SK-N-SH treated with all-trans-retinoic acid at 6 μM for 48 hours (cell line): ENCODE measurements at places on chromosomes 5 and 9.

GRCh38 chr5:149641000-149641576 is 59.8 kb downstream of the ARHGEF37 start:
- ATAC-seq = no peak

DNA sequence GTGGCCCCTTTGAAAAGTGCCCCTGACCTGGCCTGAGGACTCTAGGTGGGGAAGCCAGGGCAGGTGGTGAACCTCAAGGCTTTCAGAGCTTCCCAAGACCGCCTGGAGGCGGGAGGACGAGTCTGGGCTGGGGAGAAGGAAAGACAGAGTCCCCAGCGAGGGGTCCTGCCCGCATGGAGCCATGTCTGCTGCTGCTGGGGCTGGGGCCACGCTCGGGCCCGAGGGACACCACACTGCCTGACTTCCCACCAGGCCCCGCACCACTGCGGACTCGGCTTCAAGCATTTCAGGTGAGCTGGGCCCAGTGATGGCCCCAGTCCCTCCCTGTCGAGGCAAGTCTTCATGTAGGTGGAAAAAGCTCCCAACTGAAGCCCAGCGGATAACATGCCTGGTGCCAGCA is 62.1 kb upstream of the SARDH start:
- ATAC-seq = no peak

DNA sequence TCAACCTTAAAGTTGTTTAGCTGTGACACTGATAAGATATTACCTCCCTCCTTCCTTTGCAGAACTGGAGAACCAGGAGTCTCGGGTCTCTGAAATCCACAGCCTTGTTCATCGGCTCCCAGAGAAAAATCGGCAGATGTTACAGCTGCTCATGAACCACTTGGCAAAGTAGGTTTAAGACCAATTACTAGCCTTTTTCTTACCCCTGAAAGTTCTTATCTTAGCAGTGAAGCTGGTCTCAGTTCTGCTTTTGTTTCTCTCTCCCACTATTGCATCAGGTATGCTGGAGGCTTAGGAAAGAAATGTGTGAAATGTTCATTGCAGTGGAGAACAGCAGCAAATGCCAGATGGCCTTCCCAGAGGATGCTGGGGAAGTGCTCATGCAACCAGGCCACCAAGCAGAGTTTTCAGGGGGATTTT is 287.4 kb downstream of the ARHGAP26 start:
- no peak for ATAC-seq

DNA sequence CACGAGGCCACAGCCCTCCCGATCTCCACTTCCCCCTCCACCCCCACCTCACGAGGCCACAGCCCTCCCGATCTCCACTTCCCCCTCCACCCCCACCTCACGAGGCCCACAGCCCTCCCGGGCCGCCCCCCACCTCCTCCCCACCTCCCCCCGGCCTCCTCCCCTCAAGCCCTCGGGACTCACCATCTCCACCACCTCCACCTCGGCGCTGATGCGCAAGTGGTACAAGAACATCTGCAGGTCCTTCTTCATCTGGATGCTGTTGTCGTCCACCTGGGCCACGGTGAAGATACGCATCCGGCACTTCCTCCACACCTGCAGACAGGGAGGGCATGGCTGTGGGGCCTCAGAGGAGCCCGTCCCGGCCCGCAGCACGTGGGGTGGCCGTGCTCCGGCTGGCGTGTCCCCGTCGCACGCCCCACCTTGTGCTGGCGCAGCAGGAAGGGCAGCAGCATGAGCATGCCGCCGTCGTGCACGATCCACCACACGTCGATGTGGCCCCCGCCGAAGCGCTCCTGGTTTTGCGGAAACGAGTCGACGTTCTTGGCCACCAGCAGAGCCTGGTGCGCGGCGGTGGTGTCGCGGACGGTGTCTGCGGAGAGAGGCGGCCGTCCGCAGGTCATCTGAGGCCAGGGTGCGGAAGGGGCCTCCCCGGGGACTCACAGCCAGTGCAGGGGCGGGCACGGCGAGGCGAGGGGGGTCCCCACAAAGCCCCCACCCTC is 48.0 kb downstream of the SLC12A7 start:
- no peak for ATAC-seq

DNA sequence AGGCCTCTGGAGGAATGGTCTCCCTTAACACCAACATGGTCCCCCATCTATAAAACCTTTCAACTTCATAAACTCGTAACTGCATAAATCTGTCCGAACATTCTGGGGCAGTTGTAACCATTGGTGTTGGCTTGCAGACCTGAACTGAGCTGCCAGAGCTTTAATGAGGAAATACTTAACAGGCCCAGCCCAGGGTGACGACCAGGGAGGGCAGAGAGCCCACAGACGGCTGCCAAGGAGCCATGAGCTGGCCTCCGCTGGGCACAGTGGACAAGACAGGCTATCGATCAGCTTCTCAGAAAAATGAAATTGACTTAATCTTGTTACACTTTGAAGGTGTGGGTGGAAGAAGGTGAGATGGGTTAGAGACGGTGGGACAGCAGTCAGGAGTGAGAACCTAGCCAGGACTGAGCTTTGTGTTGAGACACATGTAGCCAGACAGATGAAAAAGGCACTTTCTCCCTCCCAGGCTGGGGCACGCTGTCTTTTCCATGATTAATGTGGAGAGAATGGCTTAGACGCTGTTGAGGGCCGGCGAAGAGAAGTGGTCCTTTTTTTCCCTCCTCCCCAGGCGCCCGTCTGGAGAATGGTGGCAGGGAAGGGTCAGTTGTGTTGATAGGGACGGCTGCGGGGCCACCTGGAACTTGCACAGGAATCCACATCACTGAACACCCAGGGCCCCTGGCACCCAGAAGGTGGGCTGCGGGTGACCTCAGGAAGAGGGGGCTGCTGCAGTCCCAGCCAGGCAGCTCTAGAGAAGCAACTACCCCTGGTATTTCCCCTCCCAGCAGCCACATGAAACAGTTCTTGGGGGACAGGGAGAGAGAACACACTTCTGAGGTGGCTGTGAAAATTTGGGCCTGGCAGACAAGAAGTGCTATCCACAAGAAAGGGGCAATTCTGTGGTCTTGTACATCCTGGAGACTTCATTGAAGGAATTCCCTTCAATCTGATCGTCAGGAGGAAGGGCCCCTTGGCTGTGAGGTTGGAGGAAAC is 27.3 kb upstream of the TCOF1 start:
- ATAC-seq = no peak

DNA sequence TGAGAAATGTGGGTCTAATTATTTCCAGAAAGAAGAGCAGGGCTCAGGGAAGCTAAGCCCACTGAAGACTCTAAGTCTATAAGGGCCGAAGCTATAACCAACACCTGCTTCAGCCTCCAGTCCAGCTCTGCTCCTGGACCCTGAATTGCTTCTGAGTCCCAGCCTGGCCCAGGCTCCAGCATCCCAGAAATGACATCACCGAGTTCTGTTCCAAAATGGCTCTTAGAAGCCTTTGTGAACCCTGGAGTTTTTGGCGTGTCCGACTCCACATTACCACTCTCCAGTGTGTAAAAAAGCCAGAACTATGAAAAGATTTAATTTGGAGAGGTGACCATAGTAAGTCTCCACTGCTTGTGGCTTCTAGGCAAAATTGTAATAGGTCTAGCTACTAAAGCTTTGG is 289.9 kb downstream of the SLIT3 start:
- no peak for ATAC-seq

GRCh38 chr5:74173241-74173640 is 467.3 kb downstream of the ENC1 start:
- no peak for ATAC-seq

- no peak for ATAC-seq
These were observed 83.0 kb downstream of the ISL1 start for GRCh38 chr5:51466214-51466613.

DNA sequence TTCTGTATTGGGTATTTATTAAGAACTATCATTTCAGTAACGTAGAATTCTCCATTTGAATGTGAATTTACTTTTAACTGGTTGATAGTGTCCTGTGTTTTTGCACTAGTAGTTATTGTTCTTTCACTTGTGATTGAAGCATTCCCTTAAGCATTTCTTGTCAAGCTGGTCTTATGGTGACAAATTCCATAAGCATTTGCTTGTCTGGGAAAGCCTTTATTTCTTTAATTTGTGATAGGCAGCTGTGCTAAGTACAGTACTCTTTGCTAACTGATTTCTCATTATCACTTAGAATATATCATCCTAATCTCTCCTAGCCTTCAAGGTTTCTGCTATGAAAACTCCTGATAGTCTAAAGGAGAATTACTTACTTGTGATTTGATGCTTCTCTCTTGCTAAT is 21.3 kb upstream of the SPATA31E1 start:
- no peak for ATAC-seq

DNA sequence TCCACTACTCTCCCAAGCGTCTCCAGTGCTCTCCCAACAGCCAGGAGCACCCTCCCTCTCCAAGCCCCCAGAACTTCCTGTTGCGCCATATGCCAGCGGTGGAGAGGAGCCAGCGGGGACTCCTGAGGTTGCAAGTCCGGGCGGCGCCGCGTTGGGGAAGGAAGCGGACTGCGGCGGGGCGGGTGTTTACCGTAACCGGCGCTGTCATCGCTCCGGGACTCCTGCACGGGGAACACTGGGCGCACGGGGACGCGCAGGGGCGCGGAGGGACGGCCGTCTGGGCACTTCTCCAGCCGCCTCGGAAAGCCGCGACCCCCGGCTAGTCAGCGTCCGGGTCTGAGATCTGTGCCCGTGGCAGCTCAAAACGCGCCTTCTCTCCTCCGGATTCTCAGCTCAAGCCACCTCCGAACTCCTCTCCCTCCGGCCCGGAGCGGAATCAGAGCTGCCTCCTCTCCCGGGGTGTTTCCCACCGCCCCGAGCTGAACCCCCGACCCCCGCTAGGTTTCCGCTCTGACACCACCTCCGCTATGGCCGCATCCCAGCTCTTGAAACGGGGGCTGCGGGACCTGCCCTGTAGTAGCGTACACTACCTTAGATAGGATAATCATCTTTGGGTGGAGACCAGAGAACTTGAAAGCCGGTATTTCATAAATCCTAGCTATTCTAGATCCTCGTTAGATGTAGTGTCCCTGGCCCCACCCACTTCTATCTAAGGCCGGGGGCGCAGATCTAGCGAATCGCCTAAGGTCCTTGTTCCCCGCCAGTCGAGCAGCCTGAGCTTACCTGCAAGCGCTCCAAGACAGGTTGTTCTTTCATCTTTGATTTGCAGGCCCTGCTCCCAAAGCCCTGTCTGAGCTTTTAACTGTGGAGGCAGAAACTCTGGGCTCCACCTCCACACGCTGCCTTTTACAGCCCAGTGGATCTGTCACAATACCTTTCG is at the start of gene TRPM6:
TRPM6 (minus strand) TSS at position 881 of the 940 bp plus-strand sequence; CDS start at position 816, 65 bp downstream.
- peak; percentile 87 for ATAC-seq

DNA sequence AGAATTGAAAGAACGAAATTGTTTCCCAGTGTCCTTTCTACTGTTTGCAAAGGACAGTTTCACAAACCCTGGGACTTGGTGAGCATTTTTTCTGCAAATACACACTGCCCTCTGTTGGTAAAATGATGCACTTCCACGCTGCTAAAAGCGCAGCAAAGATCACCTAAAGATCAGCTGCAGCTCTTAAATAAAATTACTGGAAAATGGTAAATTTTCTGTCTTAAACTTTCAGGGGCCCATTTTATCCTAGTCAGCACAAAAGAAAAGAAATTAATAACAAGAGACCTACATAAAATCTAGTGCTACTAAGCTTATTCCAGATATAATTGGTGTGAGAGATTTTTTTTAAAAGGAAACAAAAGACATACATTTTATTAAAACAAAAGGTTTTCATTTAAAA is 566.0 kb downstream of the CAAP1 start:
- peak; percentile 96 for ATAC-seq

DNA sequence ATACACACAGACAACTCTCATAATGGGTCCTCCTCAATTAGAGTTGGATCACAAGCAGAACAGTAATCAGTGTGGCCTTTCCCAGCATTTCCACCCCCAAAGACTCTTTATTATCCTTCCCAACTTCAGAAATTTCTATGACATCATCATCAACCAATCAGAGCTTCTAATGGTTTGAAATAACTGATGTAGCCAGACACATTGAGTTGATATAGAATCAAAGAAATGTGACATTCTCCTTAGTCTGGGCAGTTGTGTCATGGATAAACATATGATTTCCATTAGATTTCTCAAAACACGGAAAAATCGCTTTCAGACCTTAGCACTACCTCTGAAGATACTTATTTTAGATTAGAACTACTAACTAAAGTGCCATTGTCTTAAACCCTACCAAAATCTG is 75.7 kb upstream of the NFIB start:
- ATAC-seq = no peak

DNA sequence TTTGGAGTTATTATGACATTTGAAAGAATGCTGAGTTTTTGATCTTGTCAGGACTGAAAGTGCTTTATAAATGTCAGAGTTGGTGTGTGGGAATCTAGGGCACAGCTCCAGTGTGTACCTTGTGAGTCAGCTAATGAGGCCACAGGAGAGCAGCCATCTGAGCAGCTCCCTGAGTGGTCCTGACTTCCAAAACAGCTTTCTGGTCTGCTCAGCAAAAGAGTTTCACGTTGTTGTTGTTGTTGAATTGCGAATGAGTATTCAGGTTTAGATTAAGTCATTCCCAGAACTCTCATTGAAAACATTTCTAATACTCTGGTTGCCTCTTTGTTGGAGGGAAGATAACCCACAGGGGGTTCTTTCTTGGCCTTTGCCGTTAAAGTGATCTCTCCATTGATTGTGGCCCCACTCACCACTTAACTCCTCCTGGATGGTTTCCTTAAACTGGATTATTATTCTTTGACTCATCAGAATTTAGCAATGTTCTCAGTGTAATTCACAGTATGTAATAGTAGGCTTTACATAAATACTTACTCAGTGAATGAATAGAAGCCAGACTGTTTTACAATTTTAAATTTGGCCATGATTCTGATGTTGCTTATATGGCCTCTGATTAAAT is 125.1 kb upstream of the SGCD start:
- no peak for ATAC-seq

- ATAC-seq = no peak
These were observed 150.2 kb upstream of the PHYKPL start for GRCh38 chr5:178382754-178383164.

- no peak for ATAC-seq
These were observed 19.8 kb upstream of the MYORG start for GRCh38 chr9:34396276-34397214.

GRCh38 chr5:165139721-165140120 is 1634.3 kb downstream of the MAT2B start:
- no peak for ATAC-seq

GRCh38 chr9:90799271-90799852 is 2.3 kb upstream of the SYK start:
- ATAC-seq = no peak

GRCh38 chr9:35180801-35181200 is 19.0 kb downstream of the UNC13B start:
- no peak for ATAC-seq

- ATAC-seq = no peak
These were observed 852.7 kb upstream of the DMAC1 start for GRCh38 chr9:8652255-8652654.

GRCh38 chr9:4967523-4967922 is 17.5 kb upstream of the JAK2 start:
- ATAC-seq = no peak

GRCh38 chr9:74728176-74728575 is 159.5 kb downstream of the TRPM6 start:
- ATAC-seq = no peak

DNA sequence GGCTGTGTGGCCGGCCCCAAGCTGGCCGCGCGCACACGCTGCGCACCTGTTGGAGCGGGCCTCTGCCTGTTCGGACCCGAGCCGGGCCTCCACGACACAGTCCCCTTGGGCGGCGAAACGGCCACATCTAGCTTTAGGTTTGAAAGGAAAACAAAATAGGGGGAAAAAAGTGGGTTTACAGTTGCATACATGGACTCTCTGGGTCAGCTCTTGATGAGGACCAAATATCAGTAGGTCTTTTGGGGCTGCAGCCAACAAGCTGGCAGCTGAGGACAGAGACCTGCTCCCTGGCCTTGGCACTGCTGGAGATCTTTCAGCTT is 20.7 kb downstream of the IGIP start:
- no peak for ATAC-seq
